ENCODE measurements at places on chromosomes 4 and X.

DNA sequence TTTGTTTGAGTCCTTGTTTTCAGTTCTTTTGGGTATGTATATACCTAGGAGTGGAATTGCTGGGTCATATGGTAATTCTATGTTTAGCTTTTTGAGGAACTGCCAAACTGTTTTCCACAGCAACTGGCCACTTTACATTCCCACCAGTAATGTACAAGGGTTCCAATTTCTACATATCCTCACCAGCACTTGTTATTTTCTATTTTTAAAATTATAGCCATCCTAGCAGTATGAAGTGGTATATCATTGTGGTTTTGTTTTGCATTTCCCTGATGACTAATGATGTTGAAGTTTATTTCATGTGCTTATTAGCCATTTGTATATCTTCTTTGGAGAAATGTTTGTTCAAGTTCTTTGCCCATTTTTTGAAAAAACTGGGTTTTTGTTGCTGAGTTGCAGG is 39.6 kb downstream of the TMEM164 start:
- DNase-seq: no peak

GRCh38 chr4:145880355-145880960 is 58.2 kb downstream of the ZNF827 start:
- no peak for DNase-seq

GRCh38 chr4:88846206-88846790 is 148.7 kb upstream of the NAP1L5 start:
- DNase-seq: no peak

- no peak for DNase-seq
These were observed 183.4 kb upstream of the ATOH1 start for GRCh38 chr4:93645120-93645519.

- DNase-seq: no peak
These were observed 8.6 kb downstream of the KLF3 start for GRCh38 chr4:38672397-38673129.

Data from iPS-NIHi11 (cell line).